ENCODE measurements at places on chromosomes 11 and 22.

GRCh38 chr22:50739279-50739691 lies 1.3 kb downstream of the ACR start:
- DNase-seq = no peak

GRCh38 chr22:36258701-36259614 lies 6.0 kb downstream of the APOL1 start:
- peak; percentile 70 for DNase-seq

GRCh38 chr11:76614471-76615179 lies 55.9 kb downstream of the LRRC32 start:
- no peak for DNase-seq

DNA sequence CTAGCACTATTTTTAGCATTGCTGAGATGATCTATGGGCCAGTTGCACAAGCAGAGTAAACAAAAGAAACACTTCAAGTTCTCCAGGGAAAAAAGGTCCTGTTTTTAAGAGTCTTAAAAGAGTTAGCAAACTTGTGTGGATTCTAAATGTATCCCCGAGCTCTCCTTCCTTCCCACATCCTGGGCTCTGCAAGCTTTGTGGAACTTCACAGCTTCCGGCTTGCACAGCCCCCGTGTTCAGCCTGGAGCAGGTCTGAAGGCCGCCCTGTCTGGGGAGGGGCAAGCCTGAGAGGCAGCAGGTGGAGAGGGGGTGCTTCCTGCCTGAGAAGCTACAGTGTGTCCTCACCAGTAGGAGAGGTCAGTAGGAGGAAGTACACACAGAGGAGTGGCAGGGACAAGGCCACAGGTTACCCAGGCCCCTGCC lies 35.1 kb upstream of the SUSD2 start:
- DNase-seq = peak; percentile 66

DNA sequence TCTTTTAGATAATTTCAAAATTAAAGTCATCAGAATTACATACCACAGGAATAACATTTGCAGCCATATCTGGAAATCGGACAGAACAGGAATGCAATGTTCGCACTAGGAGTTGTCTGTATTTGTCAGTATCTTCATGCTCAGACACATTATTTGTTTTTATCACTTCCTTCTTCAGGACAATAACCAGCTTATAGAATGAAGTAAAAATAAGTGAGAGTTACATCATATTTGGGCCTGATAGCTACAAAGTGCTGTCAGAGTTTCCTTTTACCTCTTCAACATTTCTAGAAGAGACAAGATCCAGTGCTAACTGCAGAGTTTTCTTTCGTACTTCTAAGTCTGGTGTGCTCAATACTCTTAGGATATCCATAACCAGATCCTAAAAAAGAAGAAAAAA lies 18.9 kb downstream of the COPB1 start:
- no peak for DNase-seq

- DNase-seq = peak; percentile 4
Measured at GRCh38 chr11:124793466-124794278, 6.5 kb downstream of the MSANTD2 start.

DNA sequence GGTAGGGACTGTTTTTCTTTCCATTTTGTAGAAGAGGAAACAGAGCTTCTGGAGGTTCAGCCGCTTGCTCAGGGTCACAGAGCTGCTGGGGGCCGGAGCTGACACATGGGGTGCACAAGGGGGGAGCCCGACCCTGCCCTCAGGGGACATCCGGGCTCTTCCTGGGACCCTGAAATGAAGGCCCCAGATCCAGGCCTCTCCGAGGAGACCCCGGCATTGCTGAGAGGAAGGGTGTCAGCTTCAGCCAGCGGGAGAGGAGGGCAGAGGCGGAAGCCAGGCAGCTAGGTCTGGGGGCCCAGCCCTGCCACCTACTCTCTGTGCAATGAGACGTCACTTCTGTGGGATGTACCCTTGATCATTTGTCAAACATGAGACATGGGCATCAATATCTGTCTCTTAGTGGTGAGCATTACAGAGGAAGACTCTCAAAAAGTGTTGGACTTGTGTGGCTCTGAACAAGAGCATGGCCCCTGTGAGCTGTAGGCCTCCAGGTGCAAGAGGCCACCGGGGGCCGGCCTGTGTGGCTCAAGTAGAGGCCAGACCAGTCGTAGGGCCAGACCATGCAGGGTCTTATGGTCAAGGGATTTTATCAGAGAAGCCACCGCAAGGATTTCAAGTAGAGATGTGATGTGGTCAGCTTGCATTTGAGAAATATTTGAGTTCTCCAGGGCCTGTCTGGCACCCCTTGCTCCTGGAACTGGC lies 10.3 kb downstream of the MPPED1 start:
- no peak for DNase-seq

GRCh38 chr11:44726283-44727113 lies at the start of gene TSPAN18:
TSS of gene TSPAN18 (plus strand) at chr11:44726962. CDS start at chr11:44906417, 179,455 bp downstream.
- no peak for DNase-seq

DNA sequence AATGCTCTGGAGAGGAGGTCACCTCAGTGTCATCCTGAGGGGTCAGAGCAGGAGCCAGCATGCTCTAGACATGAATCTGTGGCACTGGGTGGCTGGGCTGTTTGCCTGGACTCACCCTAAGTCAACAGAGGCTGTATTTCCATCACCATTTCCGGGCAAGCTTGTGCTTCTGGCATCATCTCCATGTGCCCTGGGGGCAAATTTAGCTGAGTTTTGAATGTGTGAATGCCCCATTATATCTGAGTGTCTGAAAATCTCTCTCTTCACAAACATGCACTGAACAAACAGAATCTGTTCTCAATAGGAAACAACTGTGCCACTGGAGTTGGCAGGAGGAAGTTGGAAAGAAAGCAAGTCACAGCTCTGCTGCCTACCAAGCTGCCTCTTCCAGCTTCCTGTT lies 356.2 kb downstream of the GRM5 start:
- no peak for DNase-seq

- DNase-seq = no peak
Measured at GRCh38 chr11:64531422-64531821, 59.6 kb upstream of the SLC22A12 start.

- DNase-seq = no peak
Measured at GRCh38 chr11:93579187-93579751, 36.1 kb upstream of the SMCO4 start.

- DNase-seq = no peak
Measured at GRCh38 chr22:48097723-48098122, 1335.3 kb downstream of the TBC1D22A start.

DNA sequence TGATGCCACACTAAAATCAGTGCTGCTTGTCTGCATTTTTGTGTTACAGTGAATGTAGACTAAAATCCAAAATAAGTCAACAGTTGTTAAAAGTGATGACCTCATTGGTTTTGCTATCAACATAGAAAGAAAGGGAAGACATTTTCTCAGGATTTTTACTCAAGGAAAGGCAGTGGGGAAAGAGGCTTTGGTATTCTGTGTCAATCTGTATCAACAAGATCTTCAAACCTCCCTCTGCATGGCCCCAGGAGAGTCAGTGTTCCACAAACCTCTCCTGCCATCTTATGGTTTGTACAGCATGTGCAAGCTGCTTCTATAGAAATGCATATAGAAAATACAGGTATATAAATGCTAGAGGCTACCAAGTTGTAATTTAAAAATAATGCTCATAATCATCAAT lies 13.8 kb upstream of the OR51M1 start:
- no peak for DNase-seq

DNA sequence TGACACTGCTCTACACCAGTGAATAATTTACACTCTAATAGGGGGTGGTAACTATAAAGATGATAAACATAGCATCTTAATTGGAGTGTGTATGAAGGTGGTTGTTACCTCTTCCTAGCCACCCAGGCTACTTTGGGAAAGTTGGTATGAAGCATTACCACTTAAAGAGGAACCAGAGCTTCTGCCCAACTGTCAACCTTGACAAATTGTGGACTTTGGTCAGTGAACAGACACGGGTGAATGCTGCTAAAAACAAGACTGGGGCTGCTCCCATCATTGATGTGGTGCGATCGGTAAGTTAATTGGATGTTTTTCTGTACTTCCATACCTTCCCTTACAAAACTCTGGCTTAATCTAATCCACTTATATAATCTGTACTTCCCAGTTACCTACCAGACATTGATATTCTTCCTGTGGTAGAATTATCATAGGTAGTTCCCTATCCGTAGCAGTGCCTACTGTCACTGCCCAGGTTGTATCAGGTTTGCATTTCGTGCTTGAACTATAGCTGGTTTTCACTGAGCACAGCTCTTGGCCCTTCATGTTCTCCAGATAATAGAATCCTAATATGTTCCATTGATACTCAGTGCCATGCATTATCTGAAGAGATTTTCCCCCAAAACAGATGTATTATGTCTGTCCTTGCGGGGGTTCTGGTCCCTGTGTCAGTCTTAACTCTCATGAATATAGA lies 2.2 kb downstream of the RPL27A start:
- DNase-seq = no peak

- DNase-seq = no peak
Measured at GRCh38 chr11:70660889-70661197, 262.5 kb downstream of the CTTN start.

DNA sequence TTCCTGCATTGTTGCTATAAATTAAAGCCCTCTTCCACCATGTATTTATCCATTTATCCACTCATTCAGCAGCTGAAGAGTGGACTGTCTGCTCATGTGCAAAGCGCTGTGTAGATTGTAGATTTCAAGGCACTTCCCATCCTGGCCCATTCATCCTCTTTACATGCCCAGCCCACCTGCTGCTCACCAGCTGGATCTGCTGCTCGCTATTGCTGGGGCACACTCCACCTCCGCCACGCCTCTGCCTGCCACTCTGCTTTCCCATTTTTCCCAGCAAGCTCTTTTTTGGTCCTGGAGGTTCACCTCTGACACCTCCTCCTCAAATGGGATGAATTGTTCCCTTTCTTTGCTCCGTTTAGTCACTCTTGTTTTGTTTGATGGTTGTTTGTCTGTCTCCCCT lies 48.3 kb downstream of the CEP164 start:
- DNase-seq = no peak

Data from NCI-H510A treated with DMSO at 0.1 percent for 48 hours (cell line).